Suppressor macrophage (primary cell): ENCODE measurements at places on chromosomes 3 and 15.

- no peak for DNase-seq
Observed at GRCh38 chr3:21435871-21436270, 315.1 kb downstream of the ZNF385D start.

DNA sequence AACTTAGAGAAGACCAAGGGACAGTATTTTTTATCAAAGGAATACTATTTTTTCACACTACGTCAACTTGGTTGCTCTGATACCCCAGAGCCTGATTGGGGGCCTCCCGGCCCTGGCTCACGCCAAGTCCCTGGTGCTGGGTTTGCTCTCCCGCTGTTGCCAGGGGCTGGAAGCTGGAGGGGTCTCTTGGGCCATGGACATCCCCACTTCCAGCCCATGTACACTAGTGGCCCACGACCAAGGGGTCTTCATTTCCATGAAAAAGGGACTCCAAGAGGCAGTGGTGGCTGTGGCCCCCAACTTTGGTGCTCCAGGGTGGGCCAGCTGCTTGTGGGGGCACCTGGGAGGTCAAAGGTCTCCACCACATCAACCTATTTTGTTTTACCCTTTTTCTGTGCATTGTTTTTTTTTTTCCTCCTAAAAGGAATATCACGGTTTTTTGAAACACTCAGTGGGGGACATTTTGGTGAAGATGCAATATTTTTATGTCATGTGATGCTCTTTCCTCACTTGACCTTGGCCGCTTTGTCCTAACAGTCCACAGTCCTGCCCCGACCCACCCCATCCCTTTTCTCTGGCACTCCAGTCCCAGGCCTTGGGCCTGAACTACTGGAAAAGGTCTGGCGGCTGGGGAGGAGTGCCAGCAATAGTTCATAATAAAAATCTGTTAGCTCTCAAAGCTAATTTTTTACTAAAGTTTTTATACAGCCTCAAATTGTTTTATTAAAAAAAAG lies 20.3 kb upstream of the BSN start:
- DNase-seq: no peak

DNA sequence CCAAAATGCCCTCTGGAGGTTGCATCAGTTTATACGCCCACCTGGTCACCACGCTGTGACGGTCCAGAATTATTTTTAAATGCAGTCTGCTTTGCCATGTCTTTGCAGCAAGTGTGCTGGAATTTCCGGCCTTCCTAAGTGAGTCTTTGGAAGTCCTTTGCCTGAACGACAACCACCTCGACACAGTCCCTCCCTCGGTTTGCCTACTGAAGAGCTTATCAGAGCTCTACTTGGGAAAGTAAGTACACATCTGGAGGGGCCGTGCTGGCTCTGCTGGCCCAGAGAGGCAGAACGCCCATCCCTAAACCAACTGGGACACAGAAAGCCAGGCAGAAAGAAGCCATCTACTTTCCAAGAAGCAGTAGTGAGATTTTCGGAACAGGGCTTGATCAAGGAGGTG lies 101.8 kb downstream of the LRRK1 start:
- no peak for DNase-seq

DNA sequence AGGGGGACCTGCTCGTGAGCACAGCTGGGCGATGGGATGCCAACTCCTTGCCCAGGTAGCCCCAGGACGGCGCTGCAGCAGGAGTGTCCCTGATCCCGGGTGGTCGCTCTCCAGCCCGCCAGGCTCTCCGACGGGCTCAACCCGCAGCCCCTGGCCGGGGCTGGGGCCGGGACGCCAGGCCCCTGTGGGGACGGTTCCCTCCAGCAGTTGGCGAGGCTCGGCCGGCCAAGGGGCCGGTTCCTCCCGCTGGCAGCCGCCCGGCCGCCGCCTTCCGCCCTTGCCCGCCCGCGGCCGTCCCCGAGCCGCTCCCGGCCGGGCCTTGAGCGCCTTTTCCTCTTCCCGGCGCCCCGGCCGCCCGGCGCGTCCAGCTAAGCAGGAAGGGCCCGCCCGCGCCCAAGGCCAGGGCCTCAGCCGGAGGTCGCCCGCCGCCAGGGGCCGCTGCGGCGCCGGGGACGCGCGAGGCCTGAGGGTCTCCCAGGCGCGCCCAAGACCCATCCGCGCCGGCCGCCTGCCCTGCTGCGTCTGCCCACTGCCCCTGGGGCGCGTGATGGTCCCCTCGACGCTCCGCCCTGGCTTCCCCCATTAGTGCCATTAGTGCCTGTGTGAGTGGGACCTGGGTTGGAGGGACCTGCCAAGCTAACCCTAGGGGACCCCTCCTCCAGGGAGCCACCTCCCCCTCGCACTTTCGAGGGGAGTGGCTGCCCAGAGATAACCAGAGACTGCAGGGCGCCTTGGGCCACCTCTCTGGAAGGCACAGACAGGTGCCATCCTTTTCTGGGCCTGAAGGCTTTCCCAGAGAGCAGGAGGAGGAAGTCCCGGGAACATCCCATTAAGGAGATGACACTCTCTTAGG lies 106.4 kb downstream of the FBLN2 start:
- DNase-seq: peak; percentile 89

GRCh38 chr3:116191409-116191808 lies 253.9 kb downstream of the LSAMP start:
- DNase-seq: no peak

GRCh38 chr3:48990636-48991469 lies 812 bp downstream of the P4HTM start:
- peak; percentile 36 for DNase-seq

- DNase-seq: no peak
Observed at GRCh38 chr3:56818156-56818985, 16.6 kb upstream of the ARHGEF3 start.

DNA sequence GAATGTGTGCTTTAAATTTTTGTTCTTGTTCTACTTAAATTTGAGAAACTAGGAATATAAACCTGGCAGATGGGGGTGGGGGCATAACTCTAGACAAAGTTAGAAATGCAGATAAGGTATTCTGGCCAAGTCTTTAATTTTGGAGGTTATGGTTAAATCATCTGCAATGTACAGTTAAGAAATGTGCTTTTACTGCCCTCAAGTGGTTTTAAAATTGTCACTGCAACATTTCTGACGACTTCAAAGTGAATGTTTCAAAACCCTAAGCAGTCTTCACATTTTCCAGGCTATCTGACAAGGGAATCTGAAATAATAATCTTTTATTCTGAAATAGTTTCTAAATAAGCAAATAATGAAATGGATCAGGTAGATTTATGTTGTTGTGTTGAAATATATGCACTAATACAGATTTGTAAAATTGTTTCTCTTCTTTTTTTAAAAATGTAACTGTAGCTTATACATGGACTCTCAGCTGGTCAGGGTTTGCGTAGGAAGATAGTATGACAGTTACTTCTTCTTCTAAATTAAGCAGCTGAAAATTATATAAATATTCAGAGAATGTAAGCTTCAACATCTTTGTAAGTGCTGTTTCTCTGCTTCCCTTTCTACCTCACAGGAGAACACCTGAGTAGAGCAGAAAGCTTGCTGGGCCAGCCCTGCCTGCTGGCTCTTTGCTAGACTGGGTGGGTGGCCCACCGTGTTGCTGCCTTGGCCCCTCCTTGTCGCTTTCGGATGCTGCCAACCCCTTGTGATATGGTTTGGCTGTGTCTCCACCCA lies 45.0 kb downstream of the SUCNR1 start:
- peak; percentile 76 for DNase-seq

- no peak for DNase-seq
Observed at GRCh38 chr3:131151-131888, 65.2 kb upstream of the CHL1 start.

- no peak for DNase-seq
Observed at GRCh38 chr3:71785532-71786216, 726 bp upstream of the PROK2 start.

GRCh38 chr3:52830535-52831258 lies at the start of gene ITIH4:
Gene ITIH4, minus strand, starts transcription at chr3:52830672. Its CDS starts 30 bp downstream, at chr3:52830642.
- DNase-seq: no peak

- no peak for DNase-seq
Observed at GRCh38 chr3:95449841-95450240, 1364.6 kb upstream of the EPHA6 start.

DNA sequence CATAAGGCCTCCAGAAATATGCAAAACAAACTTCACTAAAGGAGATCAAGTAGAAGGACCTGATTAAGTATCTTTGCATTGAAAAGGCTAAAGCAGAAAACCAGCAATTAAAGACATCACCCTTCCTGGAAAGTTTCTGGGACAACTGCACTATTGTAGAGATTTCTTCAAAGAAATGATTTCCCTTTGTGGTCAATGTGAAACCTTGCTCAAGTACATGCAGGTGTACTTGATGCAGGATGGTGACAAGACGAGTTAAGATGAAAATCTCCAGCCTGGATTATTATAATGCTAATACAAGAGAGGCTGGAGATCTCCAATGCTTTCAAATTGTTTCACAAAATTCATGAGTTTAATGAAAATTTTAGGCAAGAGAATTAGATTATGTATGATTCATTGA lies 208.4 kb downstream of the TIGIT start:
- no peak for DNase-seq

DNA sequence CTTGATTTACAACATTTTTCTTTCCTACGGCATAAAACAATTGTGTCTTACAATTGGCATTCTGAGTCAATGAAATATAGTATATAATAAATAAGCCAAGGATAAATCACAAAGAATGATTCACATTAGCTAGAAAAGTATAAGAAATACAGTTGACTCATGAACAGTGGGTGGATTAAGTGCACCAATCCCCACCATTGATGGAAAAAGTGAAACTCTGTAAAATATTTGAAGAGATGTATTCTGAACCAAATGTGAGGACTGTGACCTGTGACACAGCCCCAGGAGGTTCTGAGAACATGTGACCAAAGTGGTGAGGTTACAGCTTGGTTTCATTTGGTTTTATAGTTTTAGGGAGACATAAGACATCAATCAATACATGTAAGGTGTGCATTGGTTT lies 227.5 kb downstream of the ALCAM start:
- DNase-seq: no peak

DNA sequence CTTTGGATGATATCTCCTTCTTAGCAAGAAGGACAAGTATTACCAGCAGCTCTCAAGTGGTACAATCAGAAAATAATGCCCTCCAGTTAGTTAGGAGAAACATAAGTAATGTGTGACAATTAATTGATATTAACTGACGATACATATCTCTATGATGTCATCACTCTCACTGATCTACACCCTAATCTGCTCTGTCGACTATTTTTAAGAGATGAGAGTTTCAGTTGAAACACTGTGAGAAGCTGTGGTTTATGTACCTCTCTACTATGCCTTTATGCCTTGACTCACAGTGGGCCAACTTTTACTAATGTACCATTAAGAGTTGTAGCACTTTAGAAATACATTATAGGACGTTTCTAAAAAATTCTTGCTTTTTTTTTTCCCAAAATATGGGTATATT lies 8.6 kb downstream of the CEP152 start:
- no peak for DNase-seq
